ENCODE measurements at places on chromosomes 1 and 21. TPM values are rescaled to one million over a fixed set of nuclear protein-coding genes. Genes with fewer than 3 reads are reported as not detected.

- DNase-seq, result no peak
Observed at GRCh38 chr21:45739218-45740087, 95.9 kb downstream of the PCBP3 start.

DNA sequence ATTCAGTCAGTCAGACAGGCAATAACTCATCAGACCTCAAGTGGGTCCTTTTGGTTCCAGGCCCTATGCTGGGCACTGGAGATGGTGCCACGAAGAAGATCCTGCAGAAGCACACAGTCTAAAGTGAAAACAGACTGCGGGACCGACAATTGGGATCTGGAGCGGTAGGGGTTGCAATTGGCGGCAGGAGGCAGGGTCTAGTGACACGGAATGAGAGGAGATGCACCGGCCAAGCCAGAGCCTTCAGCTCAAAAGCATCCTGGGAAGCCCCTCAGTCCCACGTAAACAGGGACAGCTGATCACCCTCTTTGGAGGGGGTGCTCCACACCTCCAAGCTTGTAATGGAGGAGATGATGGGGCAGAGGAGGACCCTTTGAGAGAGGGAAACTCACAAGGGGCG lies 56.2 kb downstream of the KLHDC7A start:
- DNase-seq, result no peak

GRCh38 chr1:30911059-30911954 lies 2.7 kb upstream of the SDC3 start:
- peak; percentile 90 for DNase-seq

- no peak for DNase-seq
Observed at GRCh38 chr1:41341772-41342562, 19.3 kb upstream of the FOXO6 start.

CD52 gene
- total RNA-seq, result not detected

DNA sequence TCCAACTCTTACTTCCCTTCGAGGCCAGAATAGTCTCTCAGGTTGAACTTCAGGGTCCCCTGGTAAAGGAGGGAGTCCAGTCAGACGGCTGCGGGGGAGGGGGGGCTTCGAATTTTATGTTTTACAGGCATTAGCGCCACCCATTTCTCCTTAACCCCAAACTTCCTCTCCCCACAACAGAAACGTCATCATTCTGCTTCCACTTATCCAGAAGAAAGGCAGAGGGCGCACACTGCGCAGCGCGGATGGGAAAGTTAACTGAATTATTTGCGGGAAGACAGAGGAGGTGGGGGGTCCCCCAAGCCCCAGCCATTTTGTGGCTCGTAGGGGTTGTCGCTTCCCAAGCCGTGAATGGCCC lies 529 bp upstream of the PRMT2 start:
- DNase-seq, result peak; percentile 83

DNA sequence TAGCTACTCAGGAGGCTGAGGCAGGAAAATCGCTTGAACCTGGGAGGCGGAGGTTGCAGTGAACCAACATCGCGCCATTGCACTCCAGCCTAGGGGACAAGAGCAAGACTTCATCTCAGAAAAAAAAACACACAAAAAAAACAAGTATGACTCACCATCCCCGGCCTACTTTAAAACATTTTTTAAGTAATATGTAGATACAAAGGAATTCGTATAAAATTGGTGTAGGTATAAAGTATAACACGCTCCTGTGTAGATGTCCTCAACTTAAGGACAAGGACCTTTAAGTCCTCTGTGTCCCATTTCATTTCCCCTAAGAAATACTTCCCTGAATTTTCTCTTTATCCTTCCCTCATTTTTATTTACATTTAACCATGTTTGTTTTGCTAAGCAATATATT lies 73.4 kb upstream of the PKN2 start:
- no peak for DNase-seq

DNA sequence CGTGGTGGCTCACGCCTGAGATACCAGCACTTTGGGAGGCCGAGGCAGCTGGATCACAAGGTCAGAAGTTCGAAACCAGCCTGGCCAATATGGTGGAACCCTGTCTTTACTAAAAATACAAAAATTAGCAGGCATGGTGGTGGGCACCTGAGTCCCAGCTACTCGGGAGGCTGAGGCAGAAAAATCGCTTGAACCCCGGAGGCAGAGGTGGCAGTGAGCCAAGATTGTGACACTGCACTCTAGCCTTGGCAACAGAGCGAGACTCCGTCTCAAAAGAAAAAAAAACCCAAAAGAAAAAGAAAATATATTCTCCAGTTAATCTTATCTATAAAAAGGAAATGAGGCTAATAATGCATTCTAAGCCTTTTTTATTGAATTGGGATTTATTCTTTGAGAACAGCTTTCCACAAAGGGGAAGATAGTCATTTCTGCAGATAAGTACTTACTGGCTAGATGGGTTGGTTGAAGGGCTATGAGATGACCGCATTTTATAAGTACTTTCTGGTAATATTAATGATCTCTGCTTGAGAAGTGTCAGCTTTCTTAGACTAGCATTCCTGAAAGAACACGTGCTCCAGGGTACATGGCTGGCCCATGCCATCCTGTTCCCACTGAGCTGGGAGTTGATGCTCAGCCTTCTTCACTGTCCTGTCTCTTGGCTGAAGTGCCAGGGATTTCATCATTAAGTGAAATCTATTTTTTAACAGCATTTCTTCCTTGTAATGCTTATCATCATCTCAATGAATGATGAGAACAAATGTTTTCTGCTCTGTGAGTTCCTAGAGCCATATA lies 57.9 kb downstream of the SASS6 start:
- DNase-seq, result no peak

GRCh38 chr1:178502330-178502714 lies 5.6 kb upstream of the CLEC20A start:
- no peak for DNase-seq

RYR2 gene
- total RNA-seq, result 1.1 TPM

DNA sequence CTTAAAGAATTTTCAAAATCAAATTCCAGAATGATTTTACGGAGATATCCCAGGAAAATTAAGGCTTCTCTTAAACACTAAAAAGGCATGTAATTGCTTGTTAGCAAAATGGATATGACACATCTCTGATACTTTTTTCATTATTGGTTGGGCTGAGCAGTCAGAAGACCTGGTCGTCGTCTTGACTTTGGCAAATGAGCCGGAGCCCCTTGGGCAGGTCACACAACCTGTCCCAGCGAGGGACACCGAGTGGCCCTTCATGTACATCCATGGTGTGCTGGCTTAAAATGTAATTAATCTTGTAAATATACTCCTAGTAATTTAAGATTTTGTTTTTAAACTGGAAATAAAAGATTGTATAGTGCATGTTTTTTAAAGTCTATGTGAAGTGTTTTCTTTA lies 33.9 kb downstream of the IFNGR2 start:
- DNase-seq, result no peak

GRCh38 chr1:27646676-27647075 lies 11.7 kb upstream of the FGR start:
- DNase-seq, result no peak

DNA sequence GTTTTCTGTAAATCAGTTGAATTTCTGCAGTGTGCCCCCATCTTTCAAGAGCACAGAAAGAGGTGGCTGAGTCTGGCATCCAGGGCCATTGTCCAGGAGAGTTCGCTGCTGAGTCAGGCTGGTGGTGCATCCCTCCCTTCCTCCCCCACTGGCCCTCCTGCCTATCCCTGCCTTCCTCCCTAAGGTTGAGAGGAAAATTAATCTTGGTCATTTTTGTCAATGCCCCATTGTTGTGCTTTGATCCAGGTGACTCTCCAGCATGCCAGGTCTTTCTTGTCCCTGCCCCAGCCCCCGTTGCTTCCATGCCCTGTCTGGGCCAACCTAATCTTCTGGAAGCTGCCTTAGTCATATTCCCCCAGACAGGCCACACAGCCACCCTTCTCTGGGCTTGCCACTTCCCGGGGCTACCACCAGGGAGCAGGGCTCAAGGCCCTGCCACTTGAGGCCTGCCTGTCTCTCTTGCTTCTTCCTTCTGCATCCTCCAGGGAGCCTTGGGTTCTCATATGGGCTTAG lies 26.6 kb downstream of the PROK1 start:
- peak; percentile 69 for DNase-seq

DNA sequence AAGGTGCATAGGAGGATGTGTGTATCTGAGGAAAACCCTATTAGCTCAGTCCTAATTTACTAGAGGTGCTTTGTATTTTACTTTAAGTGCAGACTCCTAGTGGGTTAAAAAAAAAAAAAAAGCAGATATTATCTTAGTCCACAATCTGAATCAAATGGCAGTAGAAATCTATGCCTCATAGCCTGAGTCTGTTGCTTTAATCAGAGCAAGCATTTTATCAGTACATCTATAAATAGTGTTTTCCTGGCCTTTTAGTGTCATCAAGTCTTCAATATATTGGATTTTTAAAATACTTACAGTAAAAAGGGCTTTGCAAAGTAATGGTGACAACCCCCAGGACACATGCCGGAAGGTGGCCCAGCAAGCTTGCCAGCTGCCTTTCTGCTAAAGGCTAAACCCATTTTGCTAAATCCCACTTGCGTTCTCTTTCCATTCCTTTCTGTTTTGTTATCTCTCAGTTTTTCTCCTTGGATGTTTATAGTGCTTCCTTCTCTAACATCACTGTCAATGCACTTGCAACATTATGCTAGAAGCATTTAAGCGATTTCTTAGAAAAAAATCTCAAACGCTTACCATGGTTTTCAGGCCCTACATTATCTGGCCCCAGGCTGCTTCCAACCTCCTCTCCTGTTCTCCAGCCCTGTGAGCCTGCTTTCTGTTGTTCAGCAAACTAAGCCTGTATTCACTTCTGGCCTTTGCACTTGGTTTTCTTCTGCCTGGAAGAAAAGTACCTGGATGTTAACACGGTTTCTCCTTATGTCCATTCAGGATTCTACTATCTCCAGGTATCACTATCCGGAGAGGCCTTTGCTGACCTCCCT lies 206.3 kb downstream of the PDE4B start:
- no peak for DNase-seq

- DNase-seq, result no peak
Observed at GRCh38 chr1:189783456-189783855, 694.2 kb downstream of the BRINP3 start.

DNA sequence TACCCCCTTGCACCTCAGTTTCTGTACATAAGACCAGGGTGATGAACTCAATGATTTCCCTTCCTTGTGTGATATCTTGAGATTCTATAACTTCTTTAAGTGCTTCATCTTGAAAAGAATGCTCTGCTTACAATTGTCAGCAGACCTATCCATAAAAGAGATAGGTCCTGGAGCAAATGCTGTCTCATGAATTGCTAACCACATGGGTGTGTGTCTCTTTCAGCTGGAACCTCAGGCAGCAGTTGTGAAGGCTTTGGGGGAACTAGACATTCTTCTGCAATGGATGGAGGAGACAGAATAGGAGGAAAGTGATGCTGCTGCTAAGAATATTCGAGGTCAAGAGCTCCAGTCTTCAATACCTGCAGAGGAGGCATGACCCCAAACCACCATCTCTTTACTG lies 2.8 kb downstream of the IL20 start:
- no peak for DNase-seq

GRCh38 chr1:212578041-212578440 lies 30.5 kb upstream of the ATF3 start:
- no peak for DNase-seq

DNA sequence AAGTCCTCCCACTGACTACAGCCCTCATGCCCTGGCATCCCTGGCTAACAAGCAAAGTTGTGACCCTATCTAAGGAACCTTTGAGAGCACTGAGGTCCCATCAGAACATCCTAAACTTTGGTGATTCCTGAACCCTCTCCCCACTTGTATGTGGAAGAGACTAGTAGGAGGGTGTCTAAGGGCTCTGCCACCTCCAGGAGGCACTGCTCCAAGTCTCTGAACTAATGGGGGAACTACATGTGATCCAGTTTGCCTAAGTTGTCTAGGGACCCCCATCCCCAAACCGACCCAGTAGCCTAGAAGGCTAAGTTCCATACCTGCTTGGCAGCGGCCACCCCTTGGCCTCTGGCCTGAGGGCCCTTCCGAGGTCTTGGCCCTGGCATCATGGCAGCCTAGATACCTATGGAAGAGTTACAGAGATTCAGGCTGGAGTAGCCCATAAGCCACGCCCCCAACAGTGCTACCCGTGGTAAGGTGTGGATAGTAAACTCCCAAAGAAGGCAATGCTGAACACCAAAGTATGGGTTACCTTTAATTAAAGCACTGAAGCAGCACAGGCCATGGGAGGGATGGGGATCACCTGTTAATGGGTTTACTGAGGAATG lies 1.7 kb downstream of the CC2D1B start:
- DNase-seq, result no peak

DNA sequence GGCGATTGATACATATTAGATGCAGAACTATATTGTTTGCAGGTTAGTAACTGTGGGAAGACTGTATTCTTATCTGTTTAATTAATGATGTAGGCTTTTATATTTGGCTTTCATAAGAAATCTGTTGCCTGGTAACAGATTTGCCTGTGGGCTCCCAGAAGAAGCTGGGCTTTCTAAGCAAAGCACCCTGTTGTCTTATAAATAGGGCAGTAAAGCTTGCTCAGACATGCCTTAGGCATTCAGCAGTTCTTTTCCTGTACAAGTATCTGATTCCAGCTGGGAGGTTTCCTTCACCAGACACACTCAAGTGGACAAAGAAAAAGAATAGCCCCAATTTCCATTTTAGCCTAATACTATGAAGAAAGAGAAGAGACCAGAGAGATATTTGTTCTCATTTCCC lies 524.0 kb downstream of the LRRIQ3 start:
- DNase-seq, result no peak

GRCh38 chr1:111441573-111442192 lies 7.4 kb downstream of the WDR77 start:
- DNase-seq, result peak; percentile 17

ID3 gene
- total RNA-seq, result 372 TPM

- no peak for DNase-seq
Observed at GRCh38 chr21:21730512-21730911, 732.3 kb downstream of the NCAM2 start.

H6PD gene
- 7.1 TPM for total RNA-seq

GRCh38 chr1:12511128-12511484 lies 106.9 kb downstream of the DHRS3 start:
- DNase-seq, result no peak

DNA sequence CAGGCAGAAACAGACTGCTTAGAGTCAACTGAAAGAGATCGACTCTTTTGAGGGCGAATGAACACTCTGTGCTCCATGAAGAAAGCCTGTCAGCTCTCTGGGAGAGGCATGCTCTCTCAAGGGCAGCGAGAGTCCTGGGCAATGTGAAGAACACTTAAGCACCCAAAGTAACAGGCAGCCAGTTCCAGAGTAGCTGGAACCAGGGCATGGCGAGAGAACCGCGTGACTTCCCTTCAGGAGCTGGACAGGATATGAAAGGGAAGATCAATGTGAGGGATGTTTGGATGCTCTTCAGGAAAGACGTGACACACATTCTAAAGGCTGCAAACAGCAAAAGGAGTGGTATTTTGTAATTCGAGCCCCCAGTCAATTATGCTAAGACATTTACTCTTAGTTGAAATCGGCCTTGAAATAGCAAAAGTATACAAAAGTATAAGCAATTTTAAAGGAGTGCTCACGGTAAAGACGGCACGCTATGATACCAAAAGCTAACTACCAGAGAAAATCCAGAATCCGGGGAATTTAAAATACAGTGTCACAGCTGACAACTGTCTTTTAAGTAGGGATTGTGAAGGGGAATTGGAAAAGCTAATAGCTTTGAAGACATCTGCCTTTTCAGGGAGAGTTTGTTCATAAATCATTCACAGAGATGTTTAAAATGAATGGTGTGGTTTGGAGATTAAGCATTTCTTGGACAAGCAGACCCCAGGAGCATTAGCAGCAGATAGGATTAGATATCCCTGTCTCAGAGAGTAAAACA lies 20.8 kb downstream of the ADAMTS5 start:
- DNase-seq, result no peak

- no peak for DNase-seq
Observed at GRCh38 chr1:61638296-61638695, 86.6 kb downstream of the TM2D1 start.

GRCh38 chr1:246110343-246111219 lies 396.5 kb downstream of the SMYD3 start:
- no peak for DNase-seq

Data from Daoy (cell line).